ENCODE measurements at places on chromosomes 5 and 9.

DNA sequence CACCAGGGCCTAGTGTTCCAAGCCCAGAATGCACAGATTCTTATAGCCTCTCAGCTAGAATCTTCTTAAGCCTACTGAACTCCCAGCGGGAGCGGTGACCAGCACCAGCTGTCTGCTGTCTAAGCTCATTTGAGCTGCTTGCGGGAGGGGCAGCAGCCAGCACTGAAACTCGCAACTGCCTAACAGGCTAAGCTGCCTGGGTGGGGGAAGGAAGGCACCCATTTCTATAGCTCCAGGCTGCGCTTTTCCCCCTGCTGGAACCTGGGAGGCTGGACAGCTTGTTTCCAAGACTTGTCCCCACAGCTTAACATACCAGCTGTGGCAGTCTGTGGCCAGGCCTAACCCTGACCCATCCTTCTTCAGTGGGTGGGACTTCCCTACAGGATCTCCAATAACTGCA, 512.9 kb downstream of the EFNA5 start:
- DNase-seq: no peak

DNA sequence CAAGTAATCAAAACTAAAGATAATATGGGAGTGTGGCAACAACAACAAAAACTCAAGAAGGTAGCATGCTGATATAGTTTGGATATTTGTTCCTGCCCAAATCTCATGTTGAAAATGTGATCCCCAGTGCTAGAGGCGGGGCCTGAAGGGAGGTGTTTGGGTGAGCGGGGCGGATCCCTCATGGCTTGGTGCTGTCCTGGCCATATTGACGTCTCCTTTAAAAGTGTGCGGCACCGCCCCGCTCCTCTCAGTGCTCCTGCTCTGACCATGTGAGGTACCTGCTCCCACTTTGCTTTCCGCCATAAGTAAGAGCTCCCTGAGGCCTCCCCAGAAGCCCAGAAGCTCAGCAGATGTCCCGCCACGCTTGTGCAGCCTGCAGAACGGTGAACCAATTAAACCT, 25.6 kb downstream of the MED27 start:
- no peak for DNase-seq

DNA sequence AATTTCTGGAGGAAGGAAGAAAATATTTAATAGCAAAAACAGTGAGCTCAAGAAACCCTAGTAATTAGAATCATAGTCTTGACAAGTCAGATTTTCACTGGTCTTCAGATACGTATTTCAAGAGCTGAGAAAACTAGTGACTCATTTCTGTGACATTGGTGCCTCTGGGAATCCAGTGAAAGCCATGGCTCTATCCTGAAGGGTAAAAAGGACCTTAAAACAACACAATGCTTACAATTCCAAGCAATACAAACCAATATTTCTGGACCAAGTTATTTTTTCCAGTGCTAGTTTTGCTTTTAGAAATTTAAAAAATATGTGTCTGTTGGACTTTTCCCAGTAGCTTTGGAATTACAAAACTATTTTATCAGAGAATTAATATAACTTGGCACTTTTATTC, 140.3 kb downstream of the LPAR1 start:
- DNase-seq: no peak

GRCh38 chr5:32233696-32234447, 59.8 kb upstream of the GOLPH3 start:
- no peak for DNase-seq

- no peak for DNase-seq
These were observed 24.7 kb downstream of the FBXL7 start for GRCh38 chr5:15524712-15525111.

DNA sequence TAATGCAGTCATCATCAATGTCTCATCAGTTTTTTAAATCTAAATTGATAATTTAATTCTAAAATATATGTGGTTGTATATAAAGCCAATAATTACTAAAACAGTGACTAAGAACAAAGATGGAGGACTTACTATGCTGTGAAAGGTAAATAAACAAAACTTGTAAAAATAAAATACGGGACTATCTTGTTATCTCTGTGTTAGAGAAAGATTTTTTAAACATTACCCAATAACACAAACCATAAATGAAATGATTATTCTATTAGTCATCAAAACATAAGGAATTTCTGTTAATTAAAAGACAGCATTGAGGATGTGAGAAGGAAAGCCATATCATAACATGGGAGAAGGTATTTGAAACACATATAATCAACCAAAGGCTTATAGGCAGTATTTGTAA, 226.2 kb upstream of the SMC2 start:
- no peak for DNase-seq

Measured in hematopoietic multipotent progenitor cell treated with erythropoietin and hydrocortisone succinate and interleukin-3 and kit ligand, for 4 days (in vitro differentiated cells).